ENCODE measurements at places on chromosomes 12 and 14.
A peak's percentile ranks its signal among the peaks of the same experiment; 100 is the strongest.

DNA sequence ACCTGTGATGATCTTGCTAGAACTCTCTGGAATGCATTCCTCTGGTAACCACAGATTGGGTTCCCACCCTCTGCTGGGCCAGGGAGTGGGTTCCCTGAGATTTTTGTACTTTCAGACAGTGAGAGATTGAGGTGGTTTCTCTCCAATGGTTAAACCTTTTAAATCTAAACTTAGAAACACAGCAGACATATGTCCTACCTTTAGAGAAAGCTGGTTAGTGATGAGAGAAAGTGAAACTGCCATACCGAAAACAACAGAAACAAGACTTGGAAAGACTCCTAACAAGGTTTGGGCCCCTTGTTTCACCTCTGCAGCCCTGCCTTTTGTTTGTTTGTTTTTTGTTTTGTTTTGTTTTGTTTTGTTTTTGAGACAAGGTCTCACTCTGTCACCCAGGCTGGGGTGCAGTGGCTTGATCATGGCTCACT, 9.7 kb upstream of the SGPP1 start:
- DNase-seq = no peak

DNA sequence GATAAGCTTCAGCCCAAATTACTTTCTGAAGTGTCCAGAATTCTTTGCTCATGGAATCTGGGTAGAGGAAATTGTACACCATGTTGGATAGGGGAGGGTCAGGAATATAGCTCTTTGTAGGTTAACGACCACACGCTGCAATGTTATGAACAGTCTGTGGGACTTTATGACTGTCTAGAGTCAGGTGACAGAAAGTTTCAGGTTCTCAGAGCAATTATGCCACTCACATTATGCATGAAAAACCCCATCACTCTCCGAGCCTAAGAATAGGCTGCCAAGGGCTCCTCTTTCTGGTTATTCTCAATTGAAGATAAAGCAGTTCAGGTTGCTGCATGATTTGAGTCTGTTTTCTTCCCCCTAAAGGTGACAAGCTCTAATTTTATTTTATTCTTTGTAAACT, 430.9 kb downstream of the ATP23 start:
- DNase-seq = no peak

- DNase-seq = no peak
Observed at GRCh38 chr12:20096430-20096829, 271.9 kb upstream of the PDE3A start.

DNA sequence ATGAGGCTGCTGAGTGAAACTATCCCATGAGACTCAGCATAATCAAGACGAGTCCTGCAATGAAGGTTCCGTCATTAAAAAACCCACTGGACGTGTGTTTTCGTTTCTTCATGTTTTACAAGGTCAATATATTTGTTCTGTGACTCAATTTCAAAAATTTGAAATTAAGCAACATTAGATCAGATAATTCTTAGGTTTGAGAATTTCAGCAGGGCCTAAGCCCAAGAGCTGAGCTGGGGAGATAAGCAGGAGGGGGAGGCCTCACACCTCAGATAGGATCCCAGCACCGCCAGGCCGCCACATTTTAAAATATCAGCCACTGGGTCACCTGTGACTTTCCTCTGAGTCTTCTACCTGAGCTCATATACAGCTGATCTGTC, 13.3 kb downstream of the STX2 start:
- peak; percentile 63 for DNase-seq

DNA sequence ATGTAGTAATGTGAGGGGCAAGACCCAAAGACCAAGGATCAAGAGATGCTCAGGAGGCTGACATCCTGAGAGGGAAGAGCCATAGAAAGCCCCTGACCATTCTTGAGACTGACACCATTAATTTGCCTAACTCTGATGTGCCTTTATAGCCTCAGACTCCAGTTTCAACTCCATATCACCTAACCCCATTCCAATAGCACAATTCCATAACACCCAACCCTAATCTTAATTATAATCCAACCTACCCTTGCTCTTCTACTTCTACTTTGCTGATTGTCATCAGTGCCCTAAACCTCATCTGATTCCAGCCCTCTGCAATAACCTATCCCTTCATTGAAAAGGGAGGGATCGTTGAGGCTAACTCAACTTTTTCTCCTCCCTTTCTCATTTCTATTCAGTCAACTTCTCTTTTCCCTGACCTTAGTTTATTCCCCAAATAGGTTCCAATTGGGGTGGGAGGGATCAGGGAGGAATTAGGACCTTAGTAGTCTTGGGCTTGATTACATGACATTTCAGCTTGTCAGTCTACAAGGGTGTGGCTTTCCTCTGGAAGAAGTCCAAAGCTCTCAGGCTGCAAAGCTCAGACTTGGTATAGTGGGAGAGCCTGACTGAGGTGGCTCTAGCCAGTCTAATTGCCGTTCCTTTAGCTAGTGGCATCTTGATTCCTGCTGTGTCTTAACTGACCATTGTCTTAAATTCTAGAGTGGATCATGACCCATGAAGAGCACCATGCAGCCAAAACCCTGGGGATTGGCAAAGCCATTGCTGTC, 3.1 kb downstream of the PFKM start:
- DNase-seq = peak; percentile 20

DNA sequence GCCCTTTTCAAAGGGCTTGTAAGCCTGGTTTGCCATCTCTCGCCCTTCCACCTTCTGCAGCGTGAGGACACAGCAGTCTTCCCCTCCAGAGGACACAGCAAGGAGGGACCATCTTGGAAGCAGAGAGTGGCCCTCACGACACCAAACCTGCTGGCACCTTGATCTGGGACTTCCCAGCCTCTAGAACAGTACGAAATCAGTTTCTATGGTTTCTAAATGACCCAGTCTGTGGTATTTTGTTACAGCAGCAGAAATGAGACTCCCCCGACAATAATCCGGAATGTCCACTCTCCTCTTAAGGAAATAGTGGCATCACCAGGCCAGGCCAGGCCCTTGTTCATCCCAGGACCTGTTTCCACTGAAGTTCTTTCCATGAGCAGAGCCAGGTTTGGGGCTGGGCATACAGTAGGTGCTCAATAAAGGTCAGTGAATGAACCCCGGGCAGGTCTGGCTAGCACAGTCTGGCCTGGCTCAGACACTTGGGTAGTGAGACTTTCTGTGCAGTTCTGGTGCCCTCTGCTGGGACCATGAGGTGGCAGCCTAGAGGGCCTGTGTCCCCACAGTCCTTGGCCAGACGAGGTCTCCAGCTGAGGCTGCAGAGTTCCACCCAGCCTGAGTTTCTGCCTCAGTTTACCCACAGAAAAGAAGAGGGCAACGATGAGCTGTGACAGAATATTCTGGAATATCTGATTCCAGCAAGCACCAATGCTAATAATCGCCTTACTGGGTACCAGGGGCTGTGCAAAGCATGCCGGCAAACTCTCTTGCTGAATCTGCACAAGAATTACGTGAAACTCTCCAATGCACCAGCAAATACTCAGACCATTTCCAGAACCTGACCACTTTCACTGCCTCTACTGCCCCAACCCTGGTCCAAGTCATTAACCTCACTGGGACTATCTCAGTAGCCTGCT, 14.0 kb downstream of the ABCB9 start:
- peak; percentile 84 for DNase-seq

- DNase-seq = no peak
Observed at GRCh38 chr14:89067293-89067972, 243.0 kb downstream of the TTC8 start.

- DNase-seq = no peak
Observed at GRCh38 chr12:15453613-15454012, 131.3 kb downstream of the PTPRO start.

- DNase-seq = no peak
Observed at GRCh38 chr14:96050482-96050881, 11.3 kb downstream of the C14orf132 start.

DNA sequence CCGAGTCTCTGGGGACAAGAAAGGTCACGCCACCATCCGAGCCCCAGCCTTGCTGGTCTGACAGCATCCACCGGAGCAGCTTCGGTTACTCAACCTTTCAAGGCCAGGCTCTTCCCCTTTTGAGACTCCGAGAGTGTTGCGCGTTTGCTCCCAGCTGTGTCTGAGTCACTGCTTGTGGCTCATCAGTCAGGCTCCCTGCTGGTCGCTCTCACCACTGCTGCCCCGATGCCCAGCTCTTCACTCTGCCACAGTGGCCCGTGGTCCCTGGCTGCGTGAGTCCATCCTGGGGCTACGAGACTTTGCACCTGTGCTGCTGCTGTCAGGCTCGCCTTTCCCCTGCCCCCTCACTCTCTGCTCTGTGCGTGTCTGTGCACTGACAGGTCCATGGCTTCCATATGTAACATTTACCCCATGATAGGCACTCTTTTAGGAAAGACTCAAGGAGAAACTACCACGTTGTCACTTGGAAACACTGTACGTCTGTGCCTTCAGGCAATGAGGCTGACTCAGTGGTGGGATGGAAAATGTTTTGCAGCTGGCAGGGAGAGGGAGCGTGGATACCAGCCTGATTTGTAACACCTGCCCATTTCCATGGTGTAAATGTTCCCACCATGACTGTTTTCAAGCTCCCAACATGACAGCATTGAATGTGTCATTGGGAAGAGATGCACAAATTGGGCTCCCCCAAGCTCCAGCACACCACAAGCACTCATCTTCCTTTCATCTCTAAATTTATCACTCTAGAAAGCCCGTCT, 350.7 kb downstream of the TMEM132D start:
- DNase-seq = no peak

DNA sequence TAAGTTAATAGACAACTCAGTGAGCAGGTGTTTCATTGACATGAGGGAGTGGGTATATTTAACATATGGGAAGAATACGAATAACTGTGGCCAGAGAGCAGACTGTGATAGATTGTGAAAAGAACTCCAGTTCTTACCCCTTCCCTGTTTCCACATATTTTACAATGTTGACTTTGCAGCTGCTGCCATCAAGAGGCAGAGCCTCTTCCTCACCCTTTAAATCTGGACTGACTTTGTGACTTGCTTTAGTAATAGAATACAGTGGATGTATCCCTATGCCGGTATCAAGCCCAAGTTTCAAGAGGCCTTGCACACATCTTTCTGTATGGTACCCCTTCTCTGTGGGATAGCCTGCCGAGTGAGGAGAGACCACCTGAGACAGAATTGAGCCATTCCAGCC, 356.7 kb downstream of the ETNK1 start:
- no peak for DNase-seq

DNA sequence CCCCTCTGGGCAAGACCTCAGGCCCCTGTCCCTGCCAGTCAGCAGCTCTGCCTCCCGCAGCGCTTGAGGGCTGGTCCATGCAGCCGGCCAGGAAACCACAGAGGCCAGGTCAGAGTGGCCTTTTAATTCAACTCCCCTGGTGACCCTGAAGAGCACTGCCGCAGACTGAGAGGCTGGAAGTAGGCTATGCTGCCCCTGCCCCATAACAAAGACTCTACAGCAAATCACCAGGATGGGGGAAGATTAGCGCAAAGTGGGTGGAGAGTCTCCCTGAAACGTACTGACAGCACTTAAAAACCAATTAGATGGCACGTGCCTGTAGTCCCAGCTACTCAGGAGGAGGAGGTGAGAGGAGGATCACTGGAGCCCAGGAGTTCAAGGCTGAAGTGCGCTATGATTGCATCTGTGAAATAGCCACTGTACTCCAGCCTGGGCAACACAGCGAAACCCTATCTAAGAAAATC, 70.5 kb downstream of the ITPK1 start:
- DNase-seq = no peak

DNA sequence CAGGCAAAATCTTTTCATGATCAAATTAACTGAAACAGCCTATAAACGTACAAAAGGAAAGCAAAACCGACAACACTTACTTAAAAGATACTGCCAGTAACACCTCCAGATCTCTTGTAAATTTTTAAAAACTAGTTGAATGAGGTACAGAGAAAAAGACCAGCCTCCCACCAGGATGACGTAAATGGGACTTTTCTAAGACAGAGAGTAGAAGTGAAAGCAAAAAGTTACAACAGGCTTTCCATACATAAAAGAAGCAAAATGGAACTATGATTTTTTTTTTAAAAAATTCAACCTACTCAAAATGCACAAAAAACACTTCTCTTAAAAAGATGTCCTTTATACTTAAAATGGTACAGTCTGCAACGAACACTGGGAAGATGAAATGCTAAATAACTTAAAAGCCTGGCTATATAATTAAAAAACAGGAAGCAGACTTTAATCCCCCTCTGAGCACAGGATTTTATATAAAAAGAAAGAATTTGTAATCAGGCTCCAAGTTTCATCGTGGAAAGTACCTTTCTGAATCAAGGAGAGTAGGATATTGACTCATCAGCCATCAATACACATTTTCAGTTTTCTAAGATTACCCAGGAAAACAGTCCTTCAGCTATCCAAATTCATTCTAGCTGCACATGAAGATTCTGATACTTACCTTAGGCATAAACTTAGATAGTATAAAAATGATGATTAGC, 14.2 kb upstream of the MYO1A start:
- DNase-seq = no peak

- DNase-seq = peak; percentile 59
Observed at GRCh38 chr12:9064201-9064814, 51.4 kb downstream of the A2M start.

GRCh38 chr12:27274706-27275105, 30.6 kb downstream of the STK38L start:
- DNase-seq = no peak

DNA sequence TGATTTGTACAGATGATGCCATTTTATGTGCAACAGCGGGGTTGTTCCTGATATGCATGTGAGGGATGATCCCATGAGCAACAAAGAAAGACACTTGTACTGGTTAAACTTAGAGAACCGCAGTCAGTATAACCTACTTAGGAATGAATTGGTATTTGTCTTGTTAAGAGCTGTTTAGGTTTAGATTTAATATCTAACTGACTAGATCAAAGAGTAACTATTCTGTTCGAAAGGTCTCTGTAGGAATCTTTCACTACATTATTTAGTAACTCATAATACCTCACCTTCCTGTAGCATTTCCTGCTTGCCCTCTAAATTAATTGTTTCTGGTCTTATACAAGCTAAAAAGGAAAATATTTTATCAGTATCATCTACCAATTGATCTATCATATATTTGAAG, 350.4 kb downstream of the TRHDE start:
- DNase-seq = no peak

GRCh38 chr14:101562659-101563351, 1.5 kb downstream of the DIO3 start:
- no peak for DNase-seq

DNA sequence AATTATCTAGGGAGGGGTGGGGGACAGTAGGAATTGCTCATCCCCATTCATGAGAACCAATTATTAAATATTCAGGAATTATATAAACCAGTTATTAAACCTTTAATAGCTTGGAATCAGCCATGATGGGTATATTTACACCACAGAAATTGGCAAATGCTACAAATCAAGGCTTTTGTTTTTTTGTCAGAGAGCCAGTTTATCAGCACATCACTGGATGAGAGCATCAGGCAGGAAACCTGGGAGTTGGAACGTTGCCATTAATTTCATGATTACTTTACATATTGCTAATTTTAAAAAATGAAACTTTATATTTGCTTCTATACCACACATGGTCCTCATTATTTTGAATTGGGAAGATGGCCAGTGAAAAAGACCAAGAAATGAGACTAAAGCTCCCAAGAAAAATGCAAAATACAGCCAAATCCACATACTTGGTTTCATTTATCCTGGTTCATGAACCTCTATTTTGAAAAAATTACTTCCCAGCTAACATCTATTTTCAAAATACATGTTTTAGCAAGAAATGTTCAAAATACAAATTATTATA, 48.4 kb downstream of the ATL1 start:
- no peak for DNase-seq
